ENCODE measurements at places on chromosomes 2 and 18. TPM values are rescaled to one million over a fixed set of nuclear protein-coding genes. Genes with fewer than 3 reads are reported as not detected.

DNA sequence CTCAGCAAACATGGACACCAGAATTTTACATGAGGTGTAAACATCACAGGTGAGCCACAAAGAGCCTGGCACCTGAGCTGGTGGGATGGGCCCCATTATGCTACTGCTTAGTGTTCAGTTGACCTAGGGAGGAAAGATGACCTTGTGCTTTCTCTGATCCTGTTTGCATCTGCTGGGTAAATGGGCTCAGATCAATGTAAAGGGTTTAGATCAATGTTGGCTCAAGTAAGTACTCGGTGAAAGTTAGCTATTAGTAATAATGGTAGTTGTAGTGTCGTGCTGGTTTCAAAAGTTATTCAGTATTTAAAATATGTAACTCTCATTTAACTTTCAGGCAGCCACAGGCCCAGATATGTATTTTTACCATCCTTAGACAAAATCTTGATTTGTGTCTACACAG is 19.8 kb downstream of the ABHD3 start:
- H3K27me3 ChIP-seq: no peaks in the 10 kb centered on the region
- H3K36me3 ChIP-seq: peaks cover 35% of the 10 kb centered on the region
- DNase-seq: no peak
- no peak overlapping the region for H3K4me3 ChIP-seq
- peak overlapping the region; percentile 10 for H3K27ac ChIP-seq
- peaks cover 9% of the 10 kb centered on the region for H3K4me1 ChIP-seq

DNA sequence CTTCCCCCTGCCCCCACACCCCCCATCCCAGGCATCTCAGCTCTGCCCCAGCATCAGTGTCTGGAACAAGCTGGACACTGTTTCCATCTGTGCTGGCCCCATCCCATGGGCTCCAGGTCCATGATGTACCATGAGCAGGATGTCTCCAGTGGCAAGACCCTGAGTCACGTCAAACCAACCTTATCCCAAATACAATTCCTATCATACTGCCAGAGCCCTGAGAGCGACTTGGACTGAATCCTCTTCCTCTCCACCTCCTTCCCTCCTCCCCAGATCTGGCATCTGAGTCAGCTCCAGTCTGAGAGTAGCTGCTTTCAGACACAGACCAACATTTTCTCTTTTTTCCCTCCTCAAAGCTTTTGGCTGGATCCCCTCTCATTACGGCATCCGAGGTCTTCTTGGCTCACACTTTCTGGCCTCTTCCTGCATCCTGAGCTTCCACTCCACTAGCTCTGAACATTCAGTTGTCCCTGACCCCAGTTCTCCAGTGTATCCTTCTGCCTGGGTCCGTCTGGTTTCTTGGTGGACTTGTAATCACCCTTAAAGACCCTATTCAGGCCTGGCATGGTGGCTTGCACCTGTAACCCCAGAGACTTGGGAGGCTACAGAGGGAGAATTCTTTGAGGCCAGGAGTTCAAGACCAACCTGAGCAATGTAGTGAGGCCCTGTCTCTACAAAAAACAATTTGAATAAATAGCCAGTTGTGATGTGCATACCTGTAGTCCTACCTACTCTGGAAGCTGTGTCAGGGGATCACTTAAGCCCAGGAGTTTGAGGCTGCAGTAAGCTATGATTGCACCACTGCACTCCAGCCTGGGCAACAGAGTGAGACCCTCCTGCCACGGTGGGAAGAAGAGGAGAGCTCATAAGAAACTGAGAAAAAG is 68.3 kb downstream of the ACKR3 start:
- no peaks in the 10 kb centered on the region for H3K4me1 ChIP-seq
- H3K36me3 ChIP-seq: no peaks in the 10 kb centered on the region
- H3K27me3 ChIP-seq: no peaks in the 10 kb centered on the region
- no peak overlapping the region for H3K4me3 ChIP-seq

DNA sequence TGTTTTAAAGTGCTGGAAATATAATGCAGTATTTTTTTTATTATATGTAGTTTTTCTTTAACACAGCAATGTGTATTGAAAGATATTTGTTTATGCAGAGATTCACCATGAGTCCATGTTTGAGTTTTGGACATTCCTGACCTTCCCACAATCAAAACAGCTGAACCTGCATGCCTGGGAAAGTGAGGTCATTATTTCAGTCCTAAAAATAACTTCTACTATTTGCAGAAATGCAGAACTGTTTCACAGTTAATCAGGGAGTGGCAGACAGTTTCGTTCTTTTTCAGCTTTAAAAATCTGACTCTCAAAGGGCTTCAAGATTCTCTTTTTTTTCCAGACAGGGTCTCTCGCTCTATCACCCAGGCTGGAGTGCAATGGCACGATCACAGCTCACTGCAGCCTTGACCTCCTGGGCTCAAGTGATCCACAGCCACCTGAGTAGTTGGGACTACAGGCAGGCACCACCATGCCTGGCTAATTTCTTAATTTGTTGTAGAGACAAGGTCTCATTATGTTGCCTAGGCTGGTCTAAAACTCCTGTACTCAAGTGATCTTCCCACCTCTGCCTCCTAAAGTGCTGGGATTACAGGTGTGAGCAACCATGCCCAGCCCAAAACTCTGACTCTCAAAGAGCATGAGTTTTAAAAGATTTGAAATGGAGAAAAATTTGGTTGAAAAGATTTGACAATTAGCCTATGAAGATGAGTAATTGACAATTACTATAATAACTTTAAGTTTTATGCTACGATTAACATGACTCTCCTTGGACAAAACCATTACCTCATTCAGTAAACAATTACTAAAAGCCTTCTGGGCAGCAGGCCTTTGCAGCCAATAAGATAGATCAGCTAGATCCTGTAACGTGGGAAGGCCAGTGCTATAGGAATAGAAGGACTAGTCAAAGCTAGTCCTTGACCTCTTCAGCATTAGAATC is 5.0 kb upstream of the MYL12B start:
- H3K27ac ChIP-seq: peak overlapping the region; percentile 63
- peaks cover 86% of the 10 kb centered on the region for H3K4me1 ChIP-seq
- DNase-seq: no peak
- no peak overlapping the region for H3K4me3 ChIP-seq
- H3K36me3 ChIP-seq: peaks cover 81% of the 10 kb centered on the region

- no peak overlapping the region for H3K27ac ChIP-seq
- peaks cover 11% of the 10 kb centered on the region for H3K4me1 ChIP-seq
- DNase-seq: no peak
- H3K27me3 ChIP-seq: peaks cover 47% of the 10 kb centered on the region
- H3K36me3 ChIP-seq: no peaks in the 10 kb centered on the region
Measured at GRCh38 chr2:26969077-26969844, 1.2 kb upstream of the MAPRE3 start.

DNA sequence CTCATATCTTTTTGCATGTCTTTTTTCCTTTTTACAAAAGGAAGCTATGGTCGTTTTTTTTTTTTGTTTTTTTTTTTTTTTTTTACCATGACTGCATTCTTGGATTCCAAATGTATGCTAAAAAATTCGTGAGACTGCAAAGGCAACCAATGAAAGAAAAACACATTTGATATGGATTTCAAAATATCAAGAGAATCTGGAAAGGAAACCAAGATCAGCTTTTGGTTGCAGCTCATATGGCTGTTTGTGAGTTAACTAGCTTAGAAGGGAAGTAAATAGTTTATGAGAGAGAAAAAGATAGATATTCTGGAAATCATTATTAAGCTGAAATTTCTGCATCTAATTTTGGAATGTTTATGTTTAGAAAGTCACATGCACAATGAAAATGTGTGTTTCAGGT is 110.3 kb downstream of the PRPF40A start:
- no peaks in the 10 kb centered on the region for H3K36me3 ChIP-seq
- DNase-seq: no peak
- no peak overlapping the region for H3K4me3 ChIP-seq
- H3K27me3 ChIP-seq: peaks cover 3% of the 10 kb centered on the region
- H3K27ac ChIP-seq: no peak overlapping the region

DNA sequence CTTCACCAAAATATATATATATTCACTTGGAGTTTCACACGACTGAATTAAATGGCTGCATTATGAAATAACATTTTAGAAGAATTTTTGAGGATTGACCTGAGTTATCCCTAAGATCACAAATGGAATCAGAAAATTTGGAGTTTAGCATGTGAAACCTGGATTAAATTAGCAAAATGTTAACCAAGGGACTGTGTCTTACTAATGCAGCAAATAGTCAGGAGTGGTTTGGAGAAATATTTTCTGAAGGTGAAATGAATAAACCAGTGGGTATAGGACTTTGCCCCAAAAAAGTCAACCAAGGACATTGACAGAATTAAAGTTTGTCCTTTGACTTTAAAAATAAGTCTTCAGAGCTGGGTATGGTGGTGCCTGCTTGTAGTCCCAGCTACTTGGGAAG is 111.2 kb downstream of the PRPF40A start:
- H3K4me1 ChIP-seq: peaks cover 6% of the 10 kb centered on the region
- no peak overlapping the region for H3K27ac ChIP-seq
- DNase-seq: no peak
- peaks cover 3% of the 10 kb centered on the region for H3K27me3 ChIP-seq
- no peak overlapping the region for H3K4me3 ChIP-seq

DNA sequence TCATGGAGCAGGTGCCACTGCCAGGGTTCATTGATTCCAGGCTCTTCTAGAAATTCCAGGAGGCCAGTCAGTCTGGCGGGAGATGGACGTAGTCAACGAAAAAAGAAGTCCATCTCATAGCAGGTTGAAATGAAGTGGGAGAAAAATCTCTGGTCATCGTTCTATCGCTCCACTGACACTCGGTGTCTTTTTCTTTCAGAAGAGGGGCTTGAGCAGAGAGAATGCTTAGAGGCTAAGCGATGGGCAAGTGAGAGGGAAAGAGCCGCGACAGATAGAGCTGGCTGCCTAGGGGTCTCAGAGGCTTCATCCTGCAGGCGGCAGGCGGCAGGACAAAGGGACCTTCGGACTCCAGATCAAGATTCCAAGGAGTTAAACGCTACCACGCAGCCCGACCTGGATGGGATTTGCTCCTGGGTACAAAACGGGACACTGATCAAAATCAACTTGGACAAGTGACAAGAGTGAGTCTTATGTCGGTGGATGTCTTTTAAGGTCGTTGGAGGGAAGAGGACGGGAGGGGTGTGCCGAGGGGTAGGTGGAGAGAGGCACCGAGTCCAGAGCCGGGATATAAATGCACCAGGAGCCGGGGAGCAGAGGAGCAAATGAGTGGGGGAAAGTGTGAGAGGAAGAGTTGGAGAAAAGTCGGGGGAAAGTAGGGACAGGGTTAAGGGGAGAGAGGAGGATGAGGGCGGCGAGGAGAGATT is 677 bp upstream of the TMEM178A start:
- no peak for DNase-seq
- no peak overlapping the region for H3K27ac ChIP-seq
- no peaks in the 10 kb centered on the region for H3K36me3 ChIP-seq
- peak overlapping the region; percentile 50 for H3K4me3 ChIP-seq
- peaks cover 12% of the 10 kb centered on the region for H3K4me1 ChIP-seq
- peaks cover 73% of the 10 kb centered on the region for H3K27me3 ChIP-seq

DNA sequence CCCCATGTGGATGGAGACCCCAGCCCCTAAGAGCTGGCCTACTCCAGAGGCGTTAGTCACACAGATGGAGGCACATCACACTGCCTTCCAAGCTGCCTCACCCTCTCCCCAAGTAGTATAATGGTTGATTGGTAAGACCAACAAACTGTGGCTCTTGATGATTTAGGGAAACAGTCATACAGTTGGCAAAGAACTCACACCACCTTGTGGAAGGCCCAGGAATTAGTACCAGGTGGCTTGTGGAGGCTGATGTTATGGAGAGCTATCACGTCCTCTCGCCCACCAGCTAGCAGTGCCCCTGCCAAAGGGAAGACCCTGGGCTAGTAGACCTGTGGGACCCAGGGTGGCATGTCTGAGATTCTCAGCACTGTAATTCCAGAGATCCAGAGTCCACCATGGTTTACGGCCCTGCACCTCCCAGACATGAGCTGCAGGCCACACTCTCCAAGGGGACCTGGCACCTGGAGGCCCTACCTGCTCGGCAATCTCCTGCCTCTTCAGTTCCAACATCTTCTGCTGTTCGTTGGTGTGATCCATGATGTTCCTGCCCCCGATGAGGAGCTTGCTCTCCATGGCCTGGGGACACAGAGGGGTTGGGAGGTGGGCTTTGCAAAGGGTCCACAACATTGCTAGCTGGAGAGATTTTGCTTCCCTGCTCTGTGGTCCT is 26.3 kb downstream of the KIF3C start:
- no peaks in the 10 kb centered on the region for H3K36me3 ChIP-seq
- H3K4me3 ChIP-seq: no peak overlapping the region
- no peak overlapping the region for H3K27ac ChIP-seq

DNA sequence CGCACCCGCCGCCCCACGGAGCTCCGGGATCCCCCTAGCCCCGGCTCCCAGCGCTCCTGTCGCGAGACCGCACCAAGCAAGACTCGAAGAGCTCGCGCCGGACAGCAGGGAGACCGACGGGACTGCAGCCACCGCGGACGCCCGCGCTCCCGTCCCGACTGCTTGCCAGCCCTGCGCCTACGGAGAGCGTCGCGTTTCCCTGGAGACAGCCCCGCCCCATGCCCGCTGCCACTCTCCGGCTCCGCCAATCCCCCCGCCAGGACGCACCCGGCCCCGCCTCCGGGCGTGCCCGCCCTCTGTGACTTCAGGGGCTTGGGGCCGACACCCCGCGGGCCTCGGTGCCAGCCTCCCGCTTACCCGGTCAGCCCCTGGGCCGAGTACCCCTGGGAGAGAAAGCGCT is at the start of gene ANKMY1:
Gene ANKMY1, minus strand, starts transcription at position 181 of the 400 bp plus-strand sequence. CDS start 653 bp downstream, outside the sequence.
- H3K36me3 ChIP-seq: peaks cover 57% of the 10 kb centered on the region
- peak within 1 kb of the TSS; percentile 80 for H3K4me3 ChIP-seq
- H3K27ac ChIP-seq: peak within 1 kb of the TSS; percentile 20
- H3K4me1 ChIP-seq: peaks cover 48% of the 10 kb centered on the region
- H3K27me3 ChIP-seq: no peaks in the 10 kb centered on the region

DNA sequence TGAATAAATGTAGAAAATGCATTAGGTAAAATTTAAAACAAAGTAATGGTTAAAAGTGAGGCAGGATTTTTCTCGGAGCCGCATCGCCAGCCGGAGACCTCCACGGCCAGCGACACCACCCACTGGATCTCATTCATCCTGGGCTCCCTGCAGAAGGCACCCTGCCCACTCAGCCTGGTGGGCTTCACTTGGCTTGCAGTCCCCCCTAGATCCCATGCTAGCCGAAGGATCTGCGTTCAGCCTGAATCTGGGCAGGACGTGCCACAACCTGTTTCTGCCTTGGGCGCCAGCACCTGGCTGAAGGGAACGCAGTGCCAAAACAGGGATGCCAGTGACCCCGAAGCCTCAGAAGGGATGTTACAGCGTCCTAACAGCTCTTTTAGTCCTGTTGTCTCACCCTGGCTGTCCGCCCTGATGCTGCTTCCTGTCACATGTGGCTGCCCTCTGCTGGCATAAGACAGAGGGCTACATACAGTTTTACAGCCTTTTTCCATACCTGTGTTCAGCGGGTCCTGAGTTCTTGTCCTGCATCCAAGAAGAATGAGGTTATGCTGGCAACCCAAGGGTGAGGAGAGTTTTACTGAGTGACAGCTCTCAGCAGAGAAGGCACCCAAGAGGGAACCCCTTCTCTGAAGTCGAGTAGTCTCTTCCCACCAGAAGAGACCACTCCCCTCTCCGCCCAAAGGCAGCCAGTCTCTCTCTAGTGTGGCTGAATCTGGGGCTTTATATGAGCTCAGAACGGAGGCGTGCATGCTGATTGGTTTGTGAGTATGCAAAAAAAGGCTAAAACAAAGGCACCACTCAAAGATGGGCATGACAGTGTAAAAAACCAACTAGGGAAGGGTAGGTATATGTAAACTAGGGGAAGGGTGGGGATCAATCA is 173.1 kb upstream of the GYPC start:
- no peaks in the 10 kb centered on the region for H3K4me1 ChIP-seq
- H3K27me3 ChIP-seq: peaks cover 4% of the 10 kb centered on the region
- no peak overlapping the region for H3K4me3 ChIP-seq
- no peak overlapping the region for H3K27ac ChIP-seq
- DNase-seq: peak; percentile 46

Gene SLC4A3
- not detected for total RNA-seq

Gene LRRTM1
- not detected for total RNA-seq

Gene CAPN14
- total RNA-seq: not detected

Gene ACTG2
- 0.81 TPM for total RNA-seq

Gene LINC00305
- total RNA-seq: not detected

Gene MAP3K19
- not detected for total RNA-seq

All from activated CD8-positive, alpha-beta T cell treated with anti-CD3 and anti-CD28 coated beads, Interleukin-2, amount 10 ng/mL, durations not matched to agents 7 days and 5 days (primary cell).